ENCODE measurements at places on chromosomes 11 and 22.

DNA sequence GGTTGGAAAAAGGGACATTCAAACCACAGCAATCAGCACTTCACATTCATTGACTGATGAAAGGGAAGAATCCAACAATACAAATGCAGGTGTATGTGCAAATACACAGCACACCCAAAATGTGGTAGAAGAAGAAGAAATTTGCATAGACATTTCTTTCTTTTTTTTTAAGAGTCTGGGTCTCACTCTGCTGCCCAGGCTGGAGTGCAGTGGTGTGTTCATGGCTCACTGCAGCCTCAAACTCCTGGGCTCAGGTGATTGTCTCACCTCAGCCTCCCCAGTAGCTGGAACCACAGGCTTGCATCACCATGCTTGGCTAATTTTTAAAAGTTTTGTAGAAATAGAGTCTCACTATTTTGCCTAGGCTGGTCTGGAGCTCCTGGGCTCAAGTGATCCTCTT, 21.9 kb downstream of the CARS1 start:
- no peak for DNase-seq

GRCh38 chr11:55607545-55607944, at the start of gene OR4C11:
Gene OR4C11, minus strand, starts transcription at chr11:55607645. Its CDS starts 3,272 bp downstream, at chr11:55604373.
- no peak for DNase-seq

DNA sequence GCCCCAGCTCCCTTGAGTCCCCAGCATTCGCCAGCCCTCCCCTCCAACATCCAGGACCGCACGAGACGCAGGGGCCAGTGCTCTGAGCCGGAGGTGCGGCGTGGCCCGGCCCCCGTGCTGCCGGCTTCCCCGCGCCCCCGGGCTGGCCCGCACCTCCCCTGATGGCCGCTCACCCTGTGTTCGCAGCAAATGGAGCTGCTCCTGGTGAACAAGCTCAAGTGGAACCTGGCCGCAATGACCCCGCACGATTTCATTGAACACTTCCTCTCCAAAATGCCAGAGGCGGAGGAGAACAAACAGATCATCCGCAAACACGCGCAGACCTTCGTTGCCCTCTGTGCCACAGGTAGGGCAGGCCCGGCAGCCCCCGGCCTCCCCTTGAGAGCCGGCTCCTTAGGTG, 2.7 kb downstream of the CCND1 start:
- DNase-seq, result no peak

- no peak for DNase-seq
Measured at GRCh38 chr22:26056455-26057200, 112.6 kb upstream of the SEZ6L start.

DNA sequence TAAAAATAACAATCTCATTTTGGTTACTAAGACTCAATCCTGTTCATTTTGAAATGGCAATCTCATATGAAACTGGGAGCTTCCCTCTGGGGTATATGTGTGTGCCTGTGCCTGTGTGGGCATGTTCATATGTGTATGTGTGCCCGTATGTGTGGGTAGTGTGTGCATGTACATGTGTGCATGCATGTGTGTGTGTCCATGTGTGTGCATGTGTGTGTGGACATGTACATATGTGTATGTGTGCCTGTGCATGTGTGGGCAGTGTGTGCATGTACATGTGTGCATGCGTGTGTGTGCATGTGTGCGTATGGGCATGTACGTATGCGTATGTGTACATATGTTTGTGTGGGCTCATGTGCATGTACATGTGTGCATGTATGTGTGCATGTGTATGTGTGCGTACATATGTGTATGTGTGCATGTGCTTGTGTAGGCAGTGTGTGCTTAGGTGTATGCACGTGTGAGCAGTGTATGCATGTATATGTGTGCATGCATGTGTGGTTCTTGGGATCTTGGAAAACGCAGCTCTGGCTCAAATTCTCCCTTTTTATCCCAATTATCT, 24.5 kb upstream of the CACNG2 start:
- no peak for DNase-seq

DNA sequence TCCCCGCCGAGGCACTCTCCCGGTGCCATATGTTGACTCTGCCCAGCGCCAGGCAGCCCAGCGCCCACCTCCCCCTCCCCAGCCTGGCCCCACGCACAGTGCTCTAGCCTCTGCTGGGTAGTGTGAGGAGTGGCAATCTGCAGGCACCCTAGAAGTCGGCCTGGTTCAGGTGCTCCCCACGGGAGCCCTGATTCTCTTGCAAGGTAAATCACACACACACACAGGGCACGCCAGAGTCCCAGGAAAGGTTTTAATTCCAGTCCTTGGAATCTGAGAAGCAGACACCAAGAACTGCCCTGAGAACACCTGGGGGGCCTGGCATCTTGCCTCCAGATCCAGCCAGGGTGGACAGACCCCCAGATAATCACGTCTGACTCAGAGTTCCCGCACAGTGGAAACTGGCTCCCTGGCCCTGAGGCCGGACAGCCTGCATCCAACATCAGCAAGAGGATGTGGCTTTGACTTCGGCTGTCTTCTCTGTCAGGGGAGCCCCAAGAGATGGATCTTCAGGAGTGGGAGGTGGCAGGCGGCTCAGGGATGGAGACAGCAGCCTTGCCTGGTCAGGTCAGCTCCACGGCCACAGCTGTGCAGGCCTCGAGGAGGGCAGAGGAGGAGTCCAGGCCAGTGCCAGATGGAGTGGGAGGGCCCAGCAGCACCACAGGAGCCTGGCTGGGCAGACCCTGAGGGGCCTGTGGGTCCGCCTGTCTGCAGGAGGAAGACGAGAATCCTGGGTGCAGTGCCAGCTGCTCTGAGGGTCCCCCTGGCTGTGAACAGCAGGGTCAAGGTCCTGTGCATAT, 1.1 kb upstream of the RIN1 start:
- no peak for DNase-seq

GRCh38 chr11:19573666-19574065, 139.0 kb upstream of the NAV2 start:
- peak; percentile 85 for DNase-seq

DNA sequence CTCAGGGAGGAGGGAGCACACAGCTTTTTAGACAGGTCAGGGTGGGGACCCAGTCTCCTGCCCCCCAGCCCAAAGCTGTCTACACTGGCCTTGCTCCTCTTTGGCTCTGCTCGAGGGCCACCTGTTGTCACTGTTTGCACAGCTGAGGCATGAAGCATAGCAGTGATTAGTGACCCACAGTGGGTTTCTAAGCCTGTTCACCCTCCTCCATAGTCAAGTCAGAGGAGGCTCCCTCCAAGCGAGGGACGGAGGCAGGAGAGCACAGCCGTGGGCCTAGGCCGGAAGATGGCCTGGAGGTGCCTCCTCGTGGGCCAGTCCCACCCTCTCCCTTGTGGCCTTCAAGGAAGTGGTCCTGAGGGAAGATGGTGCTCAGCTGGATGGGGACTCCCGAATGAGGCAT, 241.1 kb downstream of the GRIK4 start:
- no peak for DNase-seq

DNA sequence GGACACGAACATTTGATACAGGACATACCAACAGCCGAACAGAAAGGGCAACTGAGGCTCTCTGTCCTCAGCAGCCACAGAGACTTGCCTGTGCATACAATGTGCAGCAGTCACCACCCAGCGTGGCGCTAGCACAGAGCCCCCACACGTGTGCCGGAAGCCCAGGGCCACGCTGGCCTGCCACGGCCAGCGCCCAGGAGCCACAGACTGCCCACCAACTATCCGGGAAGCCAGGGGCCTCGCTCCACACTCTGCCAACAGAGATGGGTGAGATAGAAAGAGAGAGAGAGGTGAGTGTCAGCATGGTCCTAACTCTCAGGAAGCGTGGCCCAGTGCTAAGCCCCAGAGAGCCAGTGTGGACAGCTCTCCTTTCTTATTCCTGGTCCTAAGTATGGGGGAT, 11.7 kb downstream of the TMPRSS5 start:
- DNase-seq, result no peak

GRCh38 chr22:39475902-39476301, 19.1 kb downstream of the MGAT3 start:
- no peak for DNase-seq

- DNase-seq, result no peak
Measured at GRCh38 chr22:19058713-19059451, 63.3 kb downstream of the DGCR2 start.

DNA sequence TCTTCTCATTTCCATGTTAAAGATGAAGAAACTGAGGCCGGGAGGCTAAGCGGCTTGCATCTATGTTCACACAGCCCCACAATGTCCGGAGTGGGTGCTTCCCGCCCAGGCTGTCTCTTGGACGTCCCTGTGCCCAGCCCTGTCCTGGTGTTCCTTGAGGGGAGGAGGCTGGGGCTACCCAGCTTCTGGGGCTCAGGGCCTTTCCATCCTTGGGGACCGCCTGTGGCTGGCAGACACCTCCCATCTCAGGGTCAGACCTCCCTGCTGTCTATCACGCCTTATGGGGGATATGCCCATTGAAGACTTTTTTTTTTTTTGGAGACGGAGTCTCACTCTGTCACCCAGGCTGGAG, 95.5 kb downstream of the WNT7B start:
- DNase-seq, result no peak

- DNase-seq, result no peak
Measured at GRCh38 chr11:87368858-87369480, 331.2 kb downstream of the TMEM135 start.

- no peak for DNase-seq
Measured at GRCh38 chr22:46075764-46076531, 74.4 kb upstream of the PPARA start.

- no peak for DNase-seq
Measured at GRCh38 chr11:103582351-103582909, 454.0 kb upstream of the DDI1 start.

- no peak for DNase-seq
Measured at GRCh38 chr11:116232364-116232828, 540.4 kb downstream of the BUD13 start.

- DNase-seq, result peak; percentile 58
Measured at GRCh38 chr11:107858217-107859070, at the start of gene SLC35F2. Gene SLC35F2, minus strand, starts transcription at chr11:107858787. Its CDS starts 20 bp downstream, at chr11:107858767.

- no peak for DNase-seq
Measured at GRCh38 chr22:42376711-42377554, 55.3 kb downstream of the NFAM1 start.

GRCh38 chr22:19892925-19893324, 38.3 kb upstream of the GNB1L start:
- no peak for DNase-seq

GRCh38 chr11:27196203-27196897, 155.7 kb downstream of the BBOX1 start:
- no peak for DNase-seq

- DNase-seq, result no peak
Measured at GRCh38 chr22:33162196-33162595, 104.0 kb upstream of the SYN3 start.
